ENCODE measurements at places on chromosomes 2 and 18.

DNA sequence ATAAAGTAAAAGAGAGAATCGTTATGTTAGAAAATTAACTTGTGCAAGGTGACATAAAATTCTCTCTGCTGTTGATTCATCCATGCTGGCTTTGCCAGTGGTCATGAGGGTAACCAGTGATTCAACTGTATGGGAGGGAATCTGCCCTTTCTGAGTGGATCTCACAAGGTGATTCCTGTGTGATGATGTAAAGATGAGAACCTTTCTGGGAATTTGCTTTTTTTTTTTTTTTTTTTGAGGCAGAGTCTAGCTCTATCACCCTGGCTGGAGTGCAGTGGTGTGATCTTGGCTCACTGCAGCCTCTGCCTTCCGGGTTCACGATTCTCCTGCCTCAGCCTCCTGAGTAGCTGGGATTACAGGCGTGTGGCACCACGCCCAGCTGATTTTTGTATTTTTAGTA is 23.3 kb downstream of the RAB31 start:
- no peak for DNase-seq

GRCh38 chr2:24658531-24659202 is 134.5 kb downstream of the PTRHD1 start:
- no peak for DNase-seq

DNA sequence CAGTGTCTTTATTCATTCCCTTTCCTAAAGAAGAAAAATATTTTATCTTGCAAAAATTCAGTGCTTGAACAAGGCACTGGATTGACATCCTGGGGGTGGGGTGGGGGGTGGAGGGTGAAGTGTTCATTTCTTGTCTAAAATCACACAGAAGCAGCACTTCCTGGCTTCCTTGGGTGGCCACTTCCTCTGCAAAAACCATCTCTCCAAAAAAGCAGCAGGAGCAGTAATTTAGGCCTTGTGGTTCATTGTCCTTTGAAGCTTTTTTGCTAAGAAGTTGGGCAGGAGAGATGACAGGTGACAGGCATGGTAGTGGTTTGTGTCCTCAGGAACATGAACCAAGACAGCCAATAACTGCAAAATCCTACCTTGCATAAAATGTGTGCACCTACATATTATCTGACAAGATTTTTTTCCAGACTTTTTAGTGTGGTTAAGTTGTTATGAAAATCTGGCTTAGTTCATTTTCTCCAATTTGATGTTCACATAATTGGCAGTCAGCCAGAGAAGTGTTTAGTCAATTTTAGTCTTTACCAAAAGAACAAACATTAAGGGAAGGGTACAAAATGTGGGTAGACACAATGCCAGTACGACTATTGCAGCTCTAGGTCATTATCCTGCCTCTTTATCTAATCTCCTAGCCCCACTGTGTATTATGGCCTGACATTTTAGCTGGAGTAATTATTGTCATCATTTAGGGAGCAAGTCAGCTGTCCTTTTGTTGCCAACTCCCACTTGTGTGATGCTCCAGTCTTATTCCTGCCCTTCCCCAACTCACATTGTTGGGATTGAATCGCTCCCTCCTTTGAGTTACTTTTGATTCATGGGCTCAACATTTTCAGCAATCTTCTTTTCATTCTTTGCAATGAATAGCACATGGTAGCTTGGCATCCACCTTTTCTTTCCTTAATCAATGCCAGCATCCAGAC is 177.2 kb downstream of the MYO3B start:
- DNase-seq, result no peak

- DNase-seq, result no peak
These were observed 147.3 kb downstream of the BCL11A start for GRCh38 chr2:60406192-60406591.

DNA sequence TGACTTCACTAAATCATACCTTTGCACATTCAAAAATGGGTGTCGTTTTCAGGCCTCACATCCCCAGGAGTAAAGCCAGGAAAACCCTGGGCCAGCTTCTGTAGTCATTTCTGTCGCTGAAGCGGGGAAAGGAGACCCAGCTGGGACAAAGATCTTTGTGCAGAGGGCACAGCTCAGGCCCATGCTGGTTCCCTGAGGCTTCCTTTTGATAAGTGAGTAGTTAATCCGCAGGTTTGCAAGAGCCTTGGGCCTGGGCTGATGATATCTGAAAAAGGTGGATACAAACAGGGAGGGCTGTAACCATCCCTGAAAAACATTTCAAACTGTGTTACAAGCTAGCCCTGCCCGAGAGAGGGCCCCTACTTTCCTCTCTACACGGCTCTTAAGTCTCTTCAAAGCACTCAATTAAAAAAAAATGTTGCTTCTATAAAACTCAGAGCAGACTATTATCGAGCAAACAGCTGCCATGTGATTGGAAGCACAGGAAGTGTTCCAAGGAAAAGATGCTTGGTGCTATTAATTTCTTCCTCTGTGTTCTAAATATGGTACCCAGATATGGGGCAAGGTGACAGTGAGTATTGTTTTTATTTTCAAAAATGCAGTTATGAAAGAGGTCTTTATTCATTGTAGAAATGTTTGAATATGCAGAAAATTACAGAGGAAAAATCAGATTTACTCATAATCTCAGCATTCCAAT is 117.2 kb downstream of the LNPK start:
- DNase-seq, result no peak

GRCh38 chr2:196513796-196514526 is 125.6 kb upstream of the CCDC150 start:
- no peak for DNase-seq

All from activated effector memory CD4-positive, alpha-beta T cell treated with Interleukin-2 at 50 U/mL for 16 hours (primary cell).